ENCODE measurements at places on chromosomes 6 and 20.
A peak's percentile ranks its signal among the peaks of the same experiment; 100 is the strongest.

- no peak for DNase-seq
Measured at GRCh38 chr6:33405386-33405940, 5.4 kb upstream of the PHF1 start.

DNA sequence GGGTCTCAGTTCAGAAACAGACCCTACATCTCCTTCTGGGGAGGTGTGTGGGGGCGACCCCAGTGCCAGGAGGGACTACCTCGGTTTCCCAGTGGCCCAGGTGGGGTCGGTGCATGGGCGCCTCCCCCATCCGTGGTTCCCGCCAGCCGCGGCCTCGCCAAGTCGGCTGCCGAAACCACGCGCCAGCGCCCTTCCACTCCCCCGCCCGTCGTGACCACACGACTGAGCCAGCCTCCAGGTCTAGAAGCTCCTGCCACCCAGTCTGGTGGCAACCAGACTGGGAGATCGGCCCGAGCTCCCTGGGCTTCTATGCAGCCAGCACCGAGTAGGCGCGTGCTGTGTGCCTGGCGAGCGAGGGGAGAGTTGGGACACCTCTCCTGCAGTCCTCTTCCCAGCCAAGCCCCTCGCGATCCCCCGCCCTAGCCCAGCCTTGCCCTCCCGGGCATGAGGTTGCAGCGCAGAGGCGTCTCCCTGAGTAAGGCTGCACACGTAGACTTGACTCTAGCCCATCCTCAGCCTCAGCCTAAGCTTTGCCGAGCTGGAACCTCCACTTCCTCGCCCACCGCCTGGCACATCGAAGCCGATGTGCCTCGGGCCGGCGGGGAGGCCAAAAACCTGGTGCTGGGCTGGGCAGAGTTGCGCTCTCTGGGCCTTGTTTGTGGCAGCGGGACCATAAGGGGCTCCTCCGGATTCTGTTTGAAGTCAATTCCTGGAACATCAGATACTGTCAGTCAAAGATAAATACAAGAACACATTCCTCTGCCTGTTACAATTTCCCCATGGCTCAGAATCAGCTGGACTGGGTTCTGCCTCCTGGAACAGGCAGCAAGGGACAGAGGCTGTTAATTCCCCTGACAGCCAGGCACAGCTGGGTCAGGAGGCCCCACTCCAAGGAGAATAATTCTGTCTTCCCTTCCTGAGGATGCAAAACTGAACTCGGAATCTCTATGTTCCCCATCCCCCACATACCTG, 1.5 kb upstream of the CPNE5 start:
- peak; percentile 44 for DNase-seq

DNA sequence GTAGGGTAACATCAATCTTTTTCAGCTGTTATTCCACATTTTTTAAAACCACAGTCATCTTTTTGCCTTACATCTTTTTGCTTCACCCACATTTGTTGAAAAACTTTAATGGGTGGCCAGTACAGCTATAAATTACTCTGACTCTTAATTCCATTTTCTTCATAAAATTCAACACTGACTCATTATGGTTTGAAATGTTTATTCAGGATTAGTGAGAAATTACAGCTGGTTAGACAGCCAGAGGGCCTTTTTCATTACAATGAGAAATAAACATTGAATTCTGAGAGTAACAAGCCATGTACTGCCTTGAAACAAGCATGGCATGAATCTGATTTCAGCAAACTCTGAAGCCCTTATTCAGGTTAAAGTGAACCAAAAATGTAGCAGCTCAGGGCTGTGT, 19.5 kb downstream of the NDUFAF4 start:
- DNase-seq = no peak

DNA sequence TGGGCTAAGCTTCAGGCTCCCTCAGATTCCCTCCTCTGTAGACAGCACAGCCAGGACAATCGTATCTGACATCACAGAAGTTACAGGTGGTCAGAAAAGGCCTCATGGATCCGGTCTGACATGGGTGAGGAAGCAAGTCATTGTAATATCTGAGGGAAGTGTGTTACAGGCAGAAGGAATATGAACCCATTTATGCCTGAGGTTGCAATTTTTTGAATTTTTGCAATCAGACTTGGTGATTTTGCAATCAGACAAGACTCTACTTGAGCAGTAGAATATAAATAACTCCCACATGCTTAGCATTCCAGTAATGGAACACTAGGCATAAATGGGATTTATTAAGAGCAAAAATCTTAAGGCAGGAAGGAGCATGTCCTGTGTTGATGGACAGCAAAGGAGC, 52.1 kb downstream of the CBLN4 start:
- no peak for DNase-seq

DNA sequence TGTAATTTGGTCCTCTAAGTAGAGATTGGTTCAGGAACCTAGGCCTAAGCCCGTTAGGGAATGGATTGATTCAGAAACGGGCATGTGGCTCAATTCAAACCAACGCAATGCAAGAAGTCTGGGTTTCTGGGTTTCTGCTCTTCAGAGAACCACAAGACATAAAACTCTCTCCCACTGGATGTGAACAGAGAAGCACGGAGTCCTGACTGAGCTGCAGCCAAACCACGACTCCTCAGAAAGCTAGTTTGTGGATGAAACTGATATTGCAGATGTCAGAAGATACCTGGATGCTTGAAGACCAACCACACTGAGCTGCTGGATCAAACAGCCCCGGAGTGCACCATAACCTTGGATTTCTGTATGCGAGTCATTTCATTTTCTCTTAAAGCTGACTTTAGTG, 50.0 kb downstream of the SOD2 start:
- no peak for DNase-seq

GRCh38 chr6:104325341-104326172, 534.2 kb downstream of the HACE1 start:
- peak; percentile 10 for DNase-seq

DNA sequence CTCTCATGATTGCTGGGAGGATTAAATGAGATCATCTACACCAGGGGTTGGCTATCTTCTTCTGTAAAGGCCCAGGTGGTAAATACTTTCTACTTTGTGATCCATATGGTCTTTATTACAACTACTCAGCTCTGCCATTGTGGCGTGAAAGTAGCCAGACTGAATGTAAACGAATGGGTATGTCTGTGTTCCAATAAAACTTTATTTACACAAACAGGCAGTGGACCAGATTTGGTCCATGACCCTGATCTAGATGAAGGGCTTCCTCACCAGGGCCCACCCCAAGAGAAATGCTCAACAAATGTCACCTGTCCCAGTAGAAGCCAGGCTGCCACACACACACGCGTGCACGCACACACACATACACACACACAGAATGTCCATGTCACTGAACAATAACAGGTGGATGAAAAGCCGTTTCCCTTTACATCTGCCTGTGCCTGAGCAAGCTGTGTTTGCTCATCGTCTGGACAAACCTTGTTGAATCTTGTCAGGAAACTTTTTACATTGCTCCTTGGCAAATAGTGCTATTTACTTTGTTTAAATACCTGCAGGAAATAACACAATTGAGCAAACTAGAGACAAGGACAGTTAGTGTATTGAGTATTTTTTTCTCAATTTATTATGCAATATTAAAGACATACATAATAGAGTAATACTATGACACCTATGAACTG, 114.3 kb downstream of the EYA2 start:
- no peak for DNase-seq

- DNase-seq = no peak
Measured at GRCh38 chr6:124714728-124715127, 247.5 kb upstream of the RNF217 start.

DNA sequence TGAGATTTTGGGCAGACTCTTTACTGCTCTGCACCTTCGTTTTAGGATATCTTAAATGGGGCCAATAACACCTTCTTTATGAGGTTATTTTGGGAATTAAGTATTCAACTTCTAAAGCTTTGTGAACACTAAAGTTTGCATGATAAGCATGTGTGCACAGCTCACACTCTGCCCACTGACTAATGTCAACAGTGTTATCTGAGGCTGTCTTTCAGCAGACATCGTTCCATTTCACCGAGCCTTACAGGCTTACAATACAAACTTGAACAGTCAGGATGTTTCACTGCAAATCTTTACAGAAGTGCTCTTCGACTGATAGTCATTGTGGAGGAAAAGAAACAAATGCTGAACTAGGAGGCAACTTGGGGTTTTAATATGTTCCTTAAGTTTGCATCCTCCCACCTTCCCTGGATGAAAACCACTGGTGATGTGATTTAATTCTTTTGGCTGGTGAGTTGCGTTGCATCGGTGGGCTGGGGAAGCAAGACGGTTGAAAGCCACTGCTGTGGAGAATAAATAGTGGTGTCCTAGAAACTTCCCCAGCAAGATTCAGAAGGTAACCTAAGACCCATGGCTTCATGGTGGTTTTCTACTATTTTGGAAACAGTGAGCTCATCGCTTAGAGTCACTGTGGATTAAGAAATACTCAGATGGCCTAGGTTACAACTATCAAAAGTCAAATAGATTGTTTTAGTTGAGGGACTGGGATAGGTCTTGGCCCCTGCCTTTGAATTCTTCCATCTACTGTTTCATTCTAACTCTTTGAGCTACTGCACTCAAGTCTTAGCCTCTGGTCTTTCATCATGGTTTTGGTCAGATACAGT, 167.2 kb upstream of the MAP3K7 start:
- no peak for DNase-seq

DNA sequence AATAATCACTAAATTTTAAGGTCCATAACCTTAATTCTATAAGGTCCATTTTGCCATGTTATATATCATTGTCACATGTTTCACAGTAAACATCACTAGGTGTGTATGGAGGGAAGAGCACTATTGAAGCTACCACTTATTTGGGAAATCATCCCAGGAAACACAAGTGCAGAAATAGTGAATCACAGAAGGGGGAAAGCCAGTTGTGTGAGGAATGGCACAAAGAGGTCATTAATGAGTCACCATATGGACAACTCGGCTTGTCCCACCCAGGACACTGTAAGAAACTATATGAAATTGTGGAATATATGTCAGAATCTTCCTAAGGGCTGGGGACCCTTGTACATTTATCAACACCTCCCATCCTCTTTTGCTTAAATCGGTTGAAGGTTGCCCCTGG, 13.7 kb downstream of the BTN3A1 start:
- DNase-seq = no peak

DNA sequence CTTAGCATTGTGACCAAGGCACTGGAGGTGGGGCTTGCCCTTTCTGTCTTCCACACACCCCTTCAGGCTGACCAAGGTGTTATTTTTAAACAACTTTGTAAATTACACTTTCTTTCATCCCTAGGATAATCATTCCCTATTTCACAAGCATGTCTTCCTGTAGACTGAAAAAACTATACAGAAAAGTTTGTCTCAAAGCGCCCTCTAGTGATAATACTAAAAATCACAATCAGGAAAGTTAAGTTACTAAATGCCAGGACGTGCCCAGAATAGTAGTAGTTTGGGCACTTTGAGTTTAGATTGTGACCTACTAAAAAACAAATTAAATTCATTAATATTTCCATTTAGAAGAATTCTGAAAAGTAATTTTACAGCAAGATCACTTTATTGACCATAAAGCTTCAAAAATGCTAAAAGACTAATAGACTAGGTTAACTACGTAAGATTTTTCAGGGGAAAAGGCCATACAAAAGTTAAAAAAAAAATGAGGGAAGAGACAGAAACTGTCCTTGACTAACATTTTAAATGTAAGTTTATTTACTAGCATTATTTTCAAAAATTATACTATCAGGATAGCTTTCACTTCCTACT, 123.3 kb upstream of the DUSP22 start:
- no peak for DNase-seq

DNA sequence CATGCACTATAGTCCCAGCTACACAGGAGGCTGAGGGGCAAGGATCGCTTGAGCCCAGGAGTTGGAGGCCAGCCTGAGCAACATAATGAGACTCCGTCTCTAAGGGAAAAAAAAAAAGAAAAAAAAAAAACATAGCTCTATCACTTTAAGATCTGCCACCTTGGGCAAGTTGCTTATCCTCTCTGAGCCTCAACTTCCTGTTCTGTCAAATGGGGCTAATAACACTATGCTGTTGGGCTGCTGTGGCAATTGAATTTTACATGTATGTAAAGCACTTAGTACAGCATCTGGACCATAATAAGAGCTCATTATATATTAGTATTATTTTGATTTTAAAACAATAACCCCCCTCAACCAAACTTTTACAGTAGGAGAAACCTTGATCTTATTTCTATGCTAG, 141.5 kb downstream of the ATXN1 start:
- no peak for DNase-seq

- DNase-seq = no peak
Measured at GRCh38 chr6:39207416-39208222, 21.7 kb downstream of the KCNK5 start.

DNA sequence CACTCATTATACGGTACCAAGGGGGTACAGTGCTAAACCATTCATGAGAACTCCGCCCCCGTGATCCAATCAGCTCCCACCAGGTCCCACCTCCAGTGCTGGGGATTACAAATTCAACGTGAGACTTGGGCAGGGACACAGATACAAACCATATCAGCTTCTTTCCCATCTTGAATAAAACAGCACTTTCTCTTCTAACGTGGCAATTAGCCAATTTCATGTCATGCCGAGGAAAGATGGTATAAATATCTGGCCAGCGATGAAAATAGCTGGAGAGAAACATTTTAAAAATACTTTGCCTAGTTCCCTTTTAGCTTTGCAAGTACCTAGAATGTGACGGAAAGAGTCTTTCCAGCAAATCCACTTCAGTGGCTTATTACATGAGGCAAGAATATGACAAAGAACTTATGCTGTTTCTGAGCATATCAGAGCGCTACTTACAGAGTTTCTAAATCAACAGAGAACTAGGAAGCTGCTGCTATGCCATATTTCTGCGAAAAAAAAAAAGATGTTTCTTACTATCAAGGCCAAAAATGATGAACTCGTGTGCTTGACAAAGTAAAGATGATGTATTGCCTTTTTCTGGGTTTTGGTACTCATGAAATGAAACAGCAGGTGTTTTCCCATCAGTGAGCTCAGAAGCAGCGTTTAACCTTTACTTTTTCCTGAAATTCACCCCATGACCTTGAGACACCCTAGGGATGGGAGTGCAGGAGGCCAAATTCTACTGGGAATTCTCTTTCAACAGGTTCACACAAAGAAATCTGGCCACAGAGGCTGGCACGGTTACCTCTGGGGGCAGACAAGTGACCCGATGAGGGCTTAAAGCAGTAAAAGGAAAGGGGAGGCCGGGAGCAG, 37.9 kb downstream of the AGPAT4 start:
- no peak for DNase-seq

DNA sequence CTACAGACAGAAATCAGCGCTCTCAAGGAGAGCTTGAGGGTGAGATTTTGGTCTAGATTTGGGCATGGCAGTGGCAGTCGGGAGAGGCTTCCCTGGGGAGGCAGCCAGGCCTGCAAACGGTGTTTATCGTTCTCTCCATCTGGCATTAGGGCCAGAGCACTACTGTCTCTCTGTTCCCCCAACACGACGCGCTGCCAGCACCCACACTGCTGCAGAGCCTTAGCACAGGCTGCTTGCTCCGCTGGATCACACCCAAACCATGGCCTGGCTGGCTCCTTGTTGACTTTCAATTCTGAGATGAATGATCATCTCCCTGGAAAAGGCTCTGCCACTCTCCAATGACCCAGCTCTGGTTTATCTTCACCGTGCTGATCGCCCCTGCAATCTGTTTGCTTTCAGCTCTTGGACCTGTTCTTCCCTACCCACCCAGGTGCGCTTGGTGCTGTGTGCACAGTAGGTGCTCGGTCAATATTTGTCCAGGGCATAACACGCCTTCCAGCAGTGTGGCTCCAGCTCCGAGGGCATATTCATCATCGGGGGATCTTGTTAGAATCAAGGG, 106.1 kb downstream of the TFAP2C start:
- DNase-seq = no peak

- DNase-seq = peak; percentile 34
Measured at GRCh38 chr6:29653452-29654038, 3.3 kb upstream of the MOG start.

All from activated CD4-positive, alpha-beta T cell treated with anti-CD3 and anti-CD28 coated beads, Interleukin-2, amount 50 U/mL, for 48 hours (primary cell).